ENCODE measurements at places on chromosomes 13 and 19. TPM values are rescaled to one million over a fixed set of nuclear protein-coding genes. Genes with fewer than 3 reads are reported as not detected.

DNA sequence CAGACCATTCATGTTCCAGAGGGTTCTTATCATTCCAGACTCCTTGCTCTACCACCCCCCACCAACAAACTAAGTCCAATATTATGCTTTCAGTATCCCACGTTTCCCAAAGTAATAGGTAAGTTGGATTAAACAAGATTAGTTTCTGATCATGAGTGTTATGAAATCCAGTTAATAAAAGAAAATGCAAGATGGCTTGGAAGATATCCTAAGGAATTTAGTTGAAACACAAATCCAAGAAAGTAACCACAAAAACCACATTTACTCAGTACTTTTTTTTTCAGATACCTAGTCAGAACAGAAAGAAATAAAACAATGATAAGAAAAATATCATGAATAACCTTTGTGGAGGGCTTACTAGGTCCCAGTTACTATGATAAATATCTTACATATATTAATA lies 119.4 kb upstream of the MIR17HG start:
- DNase-seq = no peak

GRCh38 chr13:93227280-93227877 lies 772 bp downstream of the GPC6 start:
- no peak for DNase-seq

DNA sequence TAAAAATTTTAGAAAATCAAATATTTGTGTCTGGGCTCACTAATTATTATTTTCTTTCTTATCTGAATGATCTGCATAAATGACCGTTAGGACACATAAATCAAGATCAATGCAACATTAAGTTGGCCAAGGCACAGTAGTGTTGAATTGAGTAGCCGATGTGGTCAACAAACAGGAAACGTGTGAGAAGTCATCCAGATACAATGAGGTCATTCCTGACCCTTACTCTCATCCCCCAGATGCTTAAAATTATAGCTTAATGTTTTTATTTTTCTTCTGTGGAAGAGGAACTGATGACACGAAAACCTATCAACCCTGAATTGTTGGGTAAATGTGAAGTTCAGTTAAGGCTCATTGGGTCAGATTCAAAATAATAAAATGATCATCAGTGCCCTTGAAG lies 222.9 kb downstream of the RFC3 start:
- no peak for DNase-seq

DNA sequence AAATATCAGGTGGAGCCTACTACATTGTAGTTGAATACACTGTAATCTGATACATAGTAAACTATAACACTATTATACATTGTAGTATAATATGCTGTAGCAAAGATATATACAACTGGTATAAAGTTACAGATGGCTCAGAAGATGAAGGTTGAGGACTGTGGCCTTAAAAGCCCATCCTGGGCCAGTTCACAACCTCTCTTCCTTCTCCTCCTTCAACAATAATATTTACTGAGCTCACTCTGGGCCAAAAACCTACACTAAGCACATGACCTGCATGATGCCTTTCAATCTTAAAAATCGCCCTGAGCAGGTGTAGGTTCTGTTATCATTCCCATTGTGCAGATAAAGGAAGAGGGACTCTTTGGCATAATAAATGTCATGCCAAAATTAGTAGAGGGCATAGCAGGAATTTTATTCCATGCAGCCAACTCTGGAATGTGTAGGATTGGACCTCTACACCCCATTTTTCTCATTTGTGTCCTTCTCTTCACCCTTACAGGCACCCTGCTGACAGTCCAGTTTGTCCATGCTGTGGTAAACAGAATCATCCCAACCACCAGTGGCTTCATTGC lies 14.6 kb upstream of the SIN3B start:
- DNase-seq = no peak

The C13orf42 gene
- total RNA-seq = not detected
